H4 (cell line): ENCODE measurements at places on chromosomes 2 and 18.

- no peak for DNase-seq
Observed at GRCh38 chr2:50066873-50067272, 912.6 kb upstream of the FSHR start.

GRCh38 chr2:233142355-233142897, 82.3 kb downstream of the INPP5D start:
- no peak for DNase-seq

- no peak for DNase-seq
Observed at GRCh38 chr2:234741976-234742375, 209.8 kb upstream of the SH3BP4 start.

- no peak for DNase-seq
Observed at GRCh38 chr2:197055045-197055444, 128.5 kb upstream of the PGAP1 start.

- DNase-seq: no peak
Observed at GRCh38 chr18:55202232-55202917, 243.1 kb upstream of the CCDC68 start.

DNA sequence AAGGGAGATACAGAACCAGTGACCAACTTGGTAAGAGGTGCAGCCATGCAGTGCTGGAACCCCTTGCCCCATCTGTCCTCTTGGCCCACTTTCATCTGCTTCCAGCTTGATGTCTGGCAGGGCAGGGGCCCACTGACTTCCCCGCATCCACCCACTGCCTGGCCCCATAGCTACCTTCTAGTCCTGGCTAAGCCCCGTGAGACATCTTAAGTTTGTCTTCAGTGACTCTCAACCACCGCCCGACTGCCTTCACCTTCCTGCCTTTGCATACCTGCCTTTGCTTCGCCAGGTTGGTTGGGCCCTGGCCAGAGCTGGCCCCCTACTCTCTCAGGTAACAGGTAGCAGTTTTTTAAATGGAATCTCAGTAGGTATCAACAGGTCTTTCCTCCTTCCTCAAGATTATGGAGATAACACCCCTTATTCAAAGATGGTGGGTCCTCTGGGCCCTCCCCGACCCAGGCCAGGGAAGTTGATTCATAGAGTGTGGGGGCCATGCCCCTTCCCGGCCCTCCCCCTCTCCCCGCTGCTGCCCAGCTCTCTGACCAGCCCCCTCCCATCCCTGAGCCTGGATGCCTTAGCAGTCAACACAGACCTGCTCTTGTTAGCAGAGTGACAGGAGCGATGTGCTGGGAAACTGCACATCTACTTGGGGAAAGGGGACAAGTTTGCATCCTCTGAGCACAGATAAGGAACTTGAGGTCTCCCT, 2.8 kb downstream of the ARID5A start:
- DNase-seq: no peak

- no peak for DNase-seq
Observed at GRCh38 chr2:68756178-68756577, 21.6 kb downstream of the ARHGAP25 start.

DNA sequence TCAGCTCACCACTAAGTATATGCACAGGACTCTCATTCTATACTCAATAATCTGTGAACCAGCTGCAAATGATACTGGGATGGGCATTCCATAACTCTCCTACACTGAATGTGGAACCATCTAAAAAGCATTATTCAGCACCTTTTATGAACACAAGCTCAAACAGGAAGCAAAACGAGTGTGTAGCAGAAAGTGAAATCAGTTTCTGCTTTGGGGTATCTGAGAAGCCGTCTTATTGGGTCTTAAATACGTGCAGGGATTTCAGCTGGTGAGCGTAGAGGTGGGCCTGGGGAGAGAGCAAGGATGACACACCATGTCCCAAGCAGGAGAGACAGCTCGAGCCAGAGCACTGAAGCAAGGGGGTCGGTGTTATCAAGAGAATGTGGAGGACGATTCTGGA, 120.0 kb upstream of the TTN start:
- DNase-seq: no peak

GRCh38 chr2:241795021-241795999, 13.7 kb upstream of the NEU4 start:
- no peak for DNase-seq

DNA sequence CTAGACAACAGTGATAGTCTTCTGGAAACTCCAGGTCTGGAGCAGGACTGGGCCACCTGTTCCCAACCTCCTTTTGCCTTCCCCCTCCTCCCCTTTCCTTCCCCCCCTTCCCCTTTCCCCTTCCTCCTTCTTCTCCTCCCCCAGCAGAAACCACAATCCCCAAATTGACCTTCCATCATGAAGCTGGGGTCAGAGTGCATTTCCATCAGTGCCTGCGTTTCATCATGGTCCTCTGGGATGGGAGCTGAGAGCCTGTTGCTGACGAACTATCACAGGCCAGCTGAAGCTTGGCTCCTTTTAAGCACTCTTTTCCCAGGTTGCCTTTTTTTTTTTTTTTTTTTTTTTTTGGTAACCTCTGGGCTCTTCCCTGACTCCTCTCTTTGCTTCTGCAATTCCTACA, 52.6 kb upstream of the SMAD2 start:
- DNase-seq: no peak

- no peak for DNase-seq
Observed at GRCh38 chr2:183123959-183124221, 353 bp upstream of the NUP35 start.

GRCh38 chr2:28155627-28156026, 237.0 kb upstream of the FOSL2 start:
- DNase-seq: no peak

- peak; percentile 97 for DNase-seq
Observed at GRCh38 chr18:58788971-58789875, 75.5 kb upstream of the ZNF532 start.

DNA sequence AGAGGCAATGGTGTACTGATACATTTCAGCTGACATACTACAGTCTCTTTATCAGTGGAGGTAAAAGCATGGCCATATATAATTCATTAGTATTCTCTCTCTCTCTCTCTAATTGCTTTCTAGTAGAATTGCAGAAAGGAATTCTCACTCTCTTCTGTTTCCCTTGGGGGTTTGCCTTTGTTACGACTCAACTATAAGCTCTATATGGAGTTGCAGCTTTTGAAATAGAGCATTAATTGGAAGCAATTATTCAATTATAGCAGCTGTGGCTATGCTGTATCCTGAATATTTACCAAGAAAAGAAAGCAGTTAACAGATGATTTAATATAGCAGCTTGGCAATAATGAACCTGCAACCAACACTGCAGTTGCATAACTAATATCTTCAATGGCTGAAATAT, 132.7 kb upstream of the STON1 start:
- DNase-seq: no peak

DNA sequence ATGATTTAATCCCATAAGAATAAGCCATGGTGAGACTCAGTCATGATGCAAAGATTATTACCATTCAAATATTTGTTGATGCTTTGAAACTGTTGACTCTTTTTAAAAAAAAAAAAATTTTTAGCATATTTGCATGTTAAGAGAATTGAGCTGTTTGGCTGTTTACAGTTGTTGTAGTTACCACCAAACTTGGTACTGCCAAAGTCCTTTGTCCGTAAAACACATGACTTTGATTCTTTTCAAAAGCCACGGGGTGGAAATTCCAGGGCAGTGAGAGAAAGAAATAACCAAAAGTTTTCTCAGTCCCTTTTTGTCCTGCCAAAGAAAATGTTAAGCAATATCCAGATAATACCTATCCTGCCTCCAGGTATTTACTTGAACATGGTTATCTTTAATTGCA, 474.8 kb downstream of the METTL4 start:
- no peak for DNase-seq

DNA sequence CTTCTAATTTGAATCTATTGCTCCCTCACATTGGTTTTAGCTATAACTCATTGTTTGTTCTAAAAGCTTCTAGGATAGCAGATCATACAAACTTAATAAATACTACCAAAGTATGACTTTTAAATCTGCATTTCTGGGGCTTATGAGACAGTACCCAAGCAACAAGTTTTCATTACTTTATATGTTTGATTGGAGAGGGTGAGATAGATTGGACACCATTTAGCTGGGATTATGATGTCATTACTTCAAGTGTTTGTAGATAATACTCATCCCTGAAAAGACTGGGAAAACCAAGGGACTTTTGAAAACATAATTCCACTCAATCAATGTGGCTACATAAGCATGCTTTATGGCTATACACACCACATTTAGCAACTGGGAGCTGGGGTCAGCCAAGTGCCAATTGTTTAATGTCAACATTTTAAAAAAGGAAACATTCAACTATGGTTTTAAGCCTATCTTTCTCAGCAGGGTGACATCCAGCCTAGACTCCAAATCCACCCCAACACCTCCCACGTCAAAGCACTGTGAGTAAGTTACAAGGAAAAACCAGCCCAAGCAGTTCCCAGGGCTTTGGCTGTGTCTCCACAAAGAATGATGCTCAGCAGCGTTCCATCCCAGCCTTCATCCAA, 119.9 kb downstream of the ETAA1 start:
- peak; percentile 7 for DNase-seq

DNA sequence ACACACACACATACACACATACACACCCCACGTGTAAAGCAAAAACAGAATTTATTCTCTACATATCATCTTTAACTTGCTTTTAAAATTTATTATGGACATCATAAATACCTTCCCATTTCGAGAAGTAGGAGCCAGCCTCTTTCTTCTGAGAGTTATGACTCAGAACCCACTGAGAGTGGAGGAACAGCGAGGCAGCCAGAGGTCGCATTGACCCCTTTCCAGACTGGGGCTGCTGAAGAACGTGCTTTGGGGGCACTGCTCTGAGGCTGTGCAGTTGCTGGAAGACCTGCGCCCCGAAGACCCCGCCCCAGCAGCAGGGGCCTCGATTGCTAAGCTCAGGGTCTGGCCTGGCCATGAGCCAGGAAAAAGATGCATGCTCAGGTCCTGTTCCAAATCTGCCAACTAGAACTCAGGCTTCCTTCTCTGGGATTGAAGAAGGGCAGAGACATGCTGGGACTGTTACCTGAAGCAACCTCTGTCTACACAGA, 133.8 kb upstream of the TWIST2 start:
- no peak for DNase-seq

DNA sequence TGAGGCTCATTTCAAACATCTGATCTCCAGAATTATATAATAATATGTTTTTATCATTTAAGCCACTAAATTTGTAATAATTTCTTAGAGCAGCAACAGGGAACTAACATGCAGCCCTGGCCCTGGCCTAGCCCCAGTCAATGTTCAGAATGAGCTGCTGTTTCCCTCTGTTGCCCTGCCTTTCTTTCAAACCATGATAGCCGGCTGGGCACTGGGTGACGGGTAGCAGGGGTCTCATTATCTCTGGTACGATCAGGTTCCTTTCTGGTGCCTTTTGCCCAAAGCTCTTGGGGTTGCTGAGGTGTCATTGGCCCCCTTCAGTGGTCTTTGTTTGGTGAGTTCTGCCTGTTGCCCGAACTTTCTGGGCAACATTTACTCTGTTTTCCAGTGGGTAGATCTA, 63.1 kb downstream of the THNSL2 start:
- DNase-seq: no peak

DNA sequence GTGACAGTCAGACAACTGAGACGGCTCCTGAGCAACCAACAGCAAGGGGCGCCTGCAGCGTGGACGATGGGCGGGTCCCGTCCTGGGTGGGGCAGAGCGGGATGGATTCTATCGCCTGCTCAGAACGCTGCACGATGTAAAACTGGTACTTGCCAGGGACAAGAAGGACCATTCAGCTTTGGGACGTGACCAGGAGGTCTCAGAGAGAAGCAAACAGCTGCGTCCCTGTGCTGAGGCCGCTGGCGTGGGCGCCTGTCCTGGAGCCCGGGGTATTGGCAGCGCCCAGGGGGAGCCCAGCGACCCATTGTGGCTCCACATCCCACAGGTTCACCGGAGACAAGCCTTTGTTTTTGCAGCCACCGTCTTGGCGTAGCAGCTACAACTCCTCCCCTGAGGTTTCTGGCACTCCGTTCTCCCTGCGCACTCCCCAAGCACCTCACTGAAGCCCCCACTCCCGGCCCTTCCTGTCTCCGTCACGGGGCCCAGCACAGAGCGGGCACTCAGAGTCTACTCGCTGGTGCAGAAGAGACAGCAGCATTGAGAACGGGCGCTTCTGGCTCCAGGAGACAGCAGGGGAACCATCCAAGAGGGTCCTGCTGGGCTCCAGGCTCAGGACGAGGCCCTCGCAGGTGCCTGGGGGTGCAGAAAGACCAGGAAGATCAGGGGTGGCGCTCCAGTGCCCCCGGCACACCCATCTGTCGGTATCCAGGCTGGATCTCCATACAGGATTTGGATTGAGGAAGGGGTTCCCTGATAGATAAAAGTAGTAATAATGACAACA, 22.1 kb upstream of the KCNG2 start:
- no peak for DNase-seq

DNA sequence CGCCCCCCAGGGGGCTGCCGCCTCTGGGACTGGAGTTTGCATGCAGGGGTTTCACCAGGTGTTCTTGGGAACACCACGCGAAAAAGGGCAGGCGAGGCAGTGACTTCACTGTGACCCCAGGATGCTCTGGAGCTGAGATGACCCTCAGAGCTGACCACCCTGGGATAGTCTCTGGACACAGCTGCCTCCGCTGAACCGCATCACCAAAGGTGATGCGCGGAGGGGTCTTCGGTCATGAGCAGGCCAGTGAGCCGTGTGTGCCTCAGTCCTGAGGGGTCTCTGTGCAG, 17.5 kb downstream of the GPR35 start:
- no peak for DNase-seq

- DNase-seq: peak; percentile 30
Observed at GRCh38 chr2:18719978-18720775, 130.8 kb upstream of the NT5C1B start.

DNA sequence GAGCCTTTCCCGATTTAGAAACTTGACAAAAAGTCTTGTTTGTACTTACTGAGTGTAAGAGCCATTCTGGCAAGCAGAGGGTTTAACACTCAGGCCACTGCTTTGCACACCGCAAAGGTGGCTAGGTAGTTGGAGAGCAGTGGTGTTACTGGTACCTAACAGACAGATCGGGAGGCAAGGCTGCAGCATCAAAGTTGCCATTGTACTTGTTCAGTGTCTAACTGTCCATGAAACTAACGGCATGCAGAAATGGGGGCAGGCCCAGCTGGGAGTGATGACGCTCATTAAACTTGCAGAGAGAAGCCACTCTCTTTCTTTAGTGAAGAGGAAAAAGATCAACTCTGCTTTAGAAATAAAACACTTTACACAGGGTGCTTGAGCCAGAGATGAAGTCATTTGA, 10.1 kb downstream of the GPR39 start:
- DNase-seq: no peak

- no peak for DNase-seq
Observed at GRCh38 chr2:175450029-175450760, 268.7 kb upstream of the ATP5MC3 start.

GRCh38 chr2:192230889-192231453, 36.2 kb upstream of the TMEFF2 start:
- no peak for DNase-seq

- DNase-seq: no peak
Observed at GRCh38 chr2:138838851-138839620, 58.8 kb upstream of the NXPH2 start.

GRCh38 chr2:180722551-180723239, 257.7 kb upstream of the UBE2E3 start:
- no peak for DNase-seq

- no peak for DNase-seq
Observed at GRCh38 chr18:24993628-24994027, 358.3 kb downstream of the ZNF521 start.
